Small intestine (tissue), 16 donors: ENCODE measurements at places on chromosomes 3 and 15.

GRCh38 chr3:100159331-100160153, 45.2 kb upstream of the FILIP1L start:
- no peak for DNase-seq

GRCh38 chr15:47861111-47861903, 144.0 kb downstream of the SEMA6D start:
- DNase-seq = no peak

DNA sequence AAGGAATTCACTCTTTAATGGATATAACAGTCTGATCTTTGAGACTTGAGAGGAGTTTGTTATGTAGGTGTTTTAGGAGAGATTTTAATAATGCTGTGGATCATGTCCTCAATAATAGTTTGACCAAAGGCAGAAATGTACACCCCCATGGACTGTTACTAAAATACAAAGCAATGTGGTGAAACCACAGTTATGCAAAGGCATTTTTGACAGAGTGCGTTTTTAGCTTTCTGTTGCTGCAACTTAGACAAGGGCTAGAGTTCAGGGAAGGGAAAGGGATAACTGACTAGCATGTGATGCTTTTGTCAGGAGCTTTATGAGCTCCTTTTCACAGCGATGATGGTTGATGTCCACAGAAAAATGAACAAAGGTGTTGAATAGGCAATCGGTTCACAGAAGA, 3.6 kb upstream of the STARD5 start:
- no peak for DNase-seq

DNA sequence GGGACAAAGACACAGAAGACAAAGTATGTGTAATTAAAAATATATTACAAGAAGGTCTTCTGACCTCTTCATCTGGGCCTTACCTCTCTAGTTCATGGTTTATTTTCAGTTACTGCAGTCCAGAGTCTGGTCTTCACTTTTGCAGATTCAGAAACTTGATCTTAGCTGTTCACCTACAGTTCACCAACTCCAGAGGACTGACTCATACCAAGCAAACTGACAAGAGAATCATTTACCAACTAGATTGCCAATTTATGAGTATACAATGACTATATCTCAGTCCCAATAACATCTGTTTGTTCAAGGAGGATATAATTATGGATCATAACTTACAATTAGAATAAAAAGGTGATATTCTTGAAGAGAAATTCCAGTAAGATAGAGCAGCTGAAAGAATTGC, 9.0 kb downstream of the P2RY1 start:
- DNase-seq = peak; percentile 64

DNA sequence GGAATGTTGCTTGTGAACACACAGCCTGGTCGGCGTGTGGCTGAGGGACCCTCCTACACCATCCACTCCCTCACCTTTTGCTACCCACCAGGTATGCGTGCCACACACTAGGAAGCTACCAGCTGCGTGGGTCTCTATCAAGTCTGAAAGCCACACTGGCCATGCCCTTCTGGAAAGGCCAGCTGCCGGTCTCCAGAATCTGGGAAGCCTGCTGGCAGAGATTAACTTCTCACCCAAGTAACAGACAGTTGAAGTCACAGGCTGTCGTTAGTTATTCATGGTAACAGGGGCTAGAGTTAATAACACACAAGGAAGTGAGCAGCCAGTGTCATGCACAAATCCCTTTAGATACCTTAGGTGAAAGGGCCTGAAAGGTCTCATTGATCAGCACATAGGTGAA, 48.1 kb downstream of the SUSD5 start:
- no peak for DNase-seq

GRCh38 chr3:113441051-113441770, at the start of gene CFAP44:
CFAP44 (minus strand) TSS chr3:113441493; CDS start chr3:113433664, 7,829 bp downstream.
- peak; percentile 95 for DNase-seq

DNA sequence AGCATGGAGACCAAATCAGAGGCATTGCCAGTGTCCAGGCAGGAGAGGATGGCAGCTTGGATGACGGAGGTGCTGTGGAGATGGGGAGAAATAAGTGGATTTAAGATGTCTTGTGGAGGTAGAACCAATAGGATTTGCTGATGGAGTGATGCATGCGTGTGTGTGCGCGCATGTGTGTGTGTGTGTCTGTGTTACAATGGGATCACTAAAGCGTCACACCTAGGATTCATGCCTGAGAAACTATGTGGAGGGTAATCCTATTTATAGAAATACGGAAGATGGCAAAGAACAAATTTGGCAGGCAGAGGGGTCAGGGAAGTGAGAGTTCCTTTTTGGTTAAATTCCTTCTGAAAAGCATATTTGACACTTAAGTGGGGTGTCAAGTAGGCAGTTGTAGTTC, 64.8 kb upstream of the ARL8B start:
- no peak for DNase-seq

- no peak for DNase-seq
Measured at GRCh38 chr15:32041294-32041693, 11.0 kb downstream of the CHRNA7 start.

DNA sequence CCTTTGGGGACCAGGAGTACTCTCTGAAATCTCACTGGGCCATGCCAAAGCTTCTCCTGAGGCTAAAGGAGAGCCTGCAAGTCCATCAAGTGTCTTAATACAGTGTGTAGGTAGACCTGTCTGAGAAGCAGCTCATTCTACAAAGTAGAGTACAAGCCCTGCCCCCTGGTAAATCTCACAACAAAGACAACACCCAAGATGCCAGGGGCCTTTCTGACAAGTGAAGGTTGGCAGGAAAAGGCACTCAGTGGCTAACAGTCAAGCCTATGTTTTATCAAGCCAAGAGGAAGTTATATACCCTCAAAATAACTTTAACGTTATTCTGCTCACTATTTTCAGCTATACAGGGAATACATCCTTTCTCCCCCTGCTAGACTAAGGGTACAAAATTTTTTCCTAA, 58.3 kb downstream of the NMNAT3 start:
- DNase-seq = no peak

DNA sequence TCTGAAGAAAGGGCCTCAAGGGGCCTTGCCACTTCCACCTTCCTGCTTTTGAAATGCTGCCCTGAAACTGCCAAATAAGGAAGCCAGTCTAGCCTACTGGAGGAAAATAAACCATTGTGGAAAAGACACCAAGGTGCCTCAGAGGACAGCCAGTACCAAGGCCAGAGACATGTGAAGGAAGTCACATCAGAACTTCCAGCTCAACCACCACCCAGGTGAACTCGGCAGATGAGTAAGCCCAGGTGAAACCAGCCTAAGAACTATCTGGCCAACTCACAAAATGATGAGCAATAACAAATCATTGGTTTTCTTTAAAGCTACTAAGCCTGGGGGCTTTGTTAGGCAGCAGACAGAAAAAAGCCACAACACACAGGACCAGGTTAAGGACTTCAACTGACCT, 103.0 kb downstream of the MAGI1 start:
- no peak for DNase-seq

GRCh38 chr15:29638781-29639180, 183.5 kb downstream of the TJP1 start:
- no peak for DNase-seq

DNA sequence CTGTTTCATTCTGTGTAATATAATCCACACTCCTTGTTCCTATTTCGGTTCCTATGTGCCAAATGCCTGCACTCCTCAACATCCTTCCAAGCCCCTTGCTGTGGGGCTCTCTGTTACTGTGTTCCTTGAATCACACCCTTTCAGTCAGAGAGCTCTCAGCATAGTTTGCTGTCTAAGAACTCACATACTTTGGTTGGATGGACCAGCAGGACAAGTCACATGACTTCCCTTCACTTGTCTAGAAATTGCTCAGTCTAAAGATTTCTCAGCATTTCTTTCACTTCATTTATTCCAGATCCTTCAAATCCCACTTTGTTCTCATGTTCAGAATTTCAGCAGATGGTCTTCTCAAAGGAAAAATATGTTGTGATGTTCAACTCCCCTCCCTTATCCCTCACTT, 203.5 kb upstream of the PFN2 start:
- no peak for DNase-seq

- no peak for DNase-seq
Measured at GRCh38 chr3:194488055-194488742, 1.4 kb upstream of the ATP13A3 start.

DNA sequence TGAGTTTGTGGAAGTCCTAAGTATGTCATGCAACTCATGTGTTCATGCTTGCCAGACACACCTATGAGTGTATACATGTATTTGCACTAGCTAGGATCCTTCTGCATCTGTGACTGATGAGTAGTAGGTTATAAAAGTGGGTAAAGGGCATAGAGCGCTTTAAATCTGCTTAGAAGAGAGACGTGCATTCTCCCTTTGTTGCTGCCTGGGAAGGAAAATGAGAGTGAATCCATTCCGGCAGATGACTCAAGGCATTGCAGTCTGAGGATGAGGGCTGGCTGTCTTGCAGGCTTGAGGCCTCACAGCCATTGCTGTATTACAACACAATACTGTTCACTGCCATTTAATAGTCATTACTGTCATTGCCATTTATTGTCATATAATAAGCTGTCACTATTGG, 120.8 kb upstream of the UMPS start:
- peak; percentile 79 for DNase-seq

- DNase-seq = no peak
Measured at GRCh38 chr3:153268564-153269279, 106.7 kb downstream of the RAP2B start.

DNA sequence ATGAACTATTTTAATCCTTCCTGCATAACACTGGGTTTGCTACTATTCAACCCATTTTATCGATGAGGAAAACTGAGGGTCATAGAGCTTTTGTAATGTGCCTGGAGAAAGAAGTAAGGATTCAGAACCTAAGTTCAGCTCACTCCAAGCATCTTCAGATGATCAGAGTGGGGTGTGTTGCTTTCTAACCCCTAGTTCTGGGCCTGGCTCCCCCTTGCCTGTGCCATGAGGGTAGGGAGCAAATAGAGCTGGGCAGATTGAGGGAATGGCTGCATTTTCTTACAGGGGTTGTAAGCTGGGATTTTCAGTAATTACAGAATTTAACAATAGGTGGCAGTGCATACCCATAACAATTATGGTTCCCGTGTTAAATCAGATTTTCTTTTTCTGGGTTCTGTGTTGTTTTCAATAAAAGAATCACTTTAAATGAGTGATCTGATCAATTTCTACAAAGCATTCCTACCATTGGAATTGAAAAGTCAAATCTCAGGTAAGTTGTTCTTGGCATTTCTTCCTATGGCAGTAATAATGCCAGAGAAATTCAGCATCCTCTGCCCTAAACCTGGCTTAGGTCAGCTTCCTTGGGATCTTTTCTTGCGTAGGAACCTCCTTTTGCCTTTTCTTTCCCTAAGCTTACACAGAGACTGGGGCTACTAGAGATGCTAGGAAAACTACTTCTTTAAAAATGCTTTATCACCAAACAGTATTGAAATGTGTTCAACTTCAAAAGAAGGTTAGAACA, 103.8 kb upstream of the IL12A start:
- peak; percentile 22 for DNase-seq

GRCh38 chr15:100901702-100902435, 17.3 kb upstream of the LRRK1 start:
- DNase-seq = peak; percentile 5

DNA sequence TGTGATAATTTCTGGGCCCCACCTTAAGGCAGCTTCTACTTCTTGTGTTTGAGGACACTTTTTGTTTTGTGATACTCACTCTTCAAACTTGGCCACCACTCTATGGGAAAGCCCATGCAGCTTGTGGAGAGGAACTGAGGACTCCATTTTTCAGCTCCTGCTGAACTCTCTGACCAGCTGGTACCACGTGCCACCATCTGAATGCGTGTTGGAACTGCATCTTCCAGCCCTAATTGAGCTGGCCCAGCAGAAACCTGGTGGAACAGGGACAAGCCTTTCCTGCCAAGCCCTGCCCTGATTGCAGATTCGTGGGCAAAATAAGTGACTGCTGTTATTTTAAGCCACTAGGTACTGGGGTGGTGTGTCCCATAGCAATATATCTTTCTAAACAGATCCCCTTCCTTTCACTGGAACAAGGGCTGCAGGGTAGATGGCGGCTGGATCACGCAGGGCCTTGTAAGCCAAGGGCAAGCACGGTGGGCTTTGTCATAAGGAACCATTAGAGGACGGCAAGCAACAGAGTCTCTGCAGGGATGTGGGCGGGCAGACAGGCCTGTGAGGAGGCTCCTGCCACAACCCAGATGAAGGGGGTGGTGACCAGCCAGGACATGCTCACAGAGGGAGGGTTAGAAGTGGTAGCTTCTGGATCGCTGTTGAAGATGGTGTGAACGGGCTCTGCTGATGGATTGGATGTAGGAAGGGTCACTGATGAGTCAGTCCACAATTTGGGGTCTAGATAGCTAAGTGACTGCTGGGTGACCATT, 9.5 kb downstream of the H1-8 start:
- DNase-seq = no peak

DNA sequence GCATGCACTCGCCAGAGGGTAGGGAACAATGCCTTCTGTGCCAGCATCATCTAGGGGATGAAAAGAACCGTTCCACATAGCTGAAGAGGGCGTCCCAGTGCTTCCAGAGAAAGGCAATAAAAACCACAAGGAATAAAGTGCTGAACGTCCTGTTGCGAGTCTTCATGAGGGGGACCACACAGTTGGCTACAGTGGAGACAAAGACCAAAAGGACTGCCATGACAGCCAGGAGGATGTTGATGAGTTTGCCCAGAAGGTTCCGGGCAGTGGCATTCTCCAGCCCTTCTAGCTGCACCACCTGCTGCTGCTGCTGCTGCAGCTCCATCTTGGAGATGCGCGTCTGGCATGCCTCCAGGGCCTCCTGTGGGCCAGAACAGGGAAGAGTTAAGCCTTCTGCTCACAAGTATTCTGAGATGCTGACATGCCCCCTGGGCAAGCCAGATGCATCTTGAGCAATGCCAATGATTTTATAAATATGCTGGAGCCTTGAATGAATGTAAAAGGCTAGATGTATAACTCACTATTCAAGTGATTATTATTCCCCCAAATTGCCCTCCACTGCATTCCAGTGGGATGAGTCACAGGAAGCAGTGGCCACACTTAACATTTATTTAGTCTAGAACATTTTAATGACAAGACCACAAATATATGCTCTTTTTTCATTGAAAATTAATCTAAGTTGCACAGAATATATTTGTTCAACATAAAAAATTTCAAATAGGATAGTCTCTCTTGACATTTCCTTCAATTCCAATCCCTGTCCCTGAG, 45.1 kb upstream of the PLXND1 start:
- no peak for DNase-seq

GRCh38 chr3:133927540-133928066, 31.9 kb upstream of the RAB6B start:
- peak; percentile 84 for DNase-seq

DNA sequence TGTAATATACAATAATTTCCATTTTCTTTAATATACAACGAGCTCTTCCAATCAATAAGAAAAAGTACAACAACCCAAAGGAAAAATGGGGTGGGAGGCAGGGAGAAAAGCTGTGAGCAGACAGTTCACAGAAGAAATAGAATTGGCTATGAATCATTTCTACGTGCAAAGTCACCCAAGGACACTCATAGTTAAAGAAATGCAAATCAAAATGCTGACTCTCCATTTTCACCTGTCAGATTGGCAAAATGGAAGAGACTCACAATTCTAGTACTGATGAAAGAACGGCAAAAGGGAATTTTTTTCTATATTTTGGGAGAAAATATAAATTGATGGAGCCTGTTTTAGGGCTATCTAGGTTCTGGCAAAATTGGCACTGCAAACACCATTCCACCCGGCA, 116.3 kb upstream of the MEF2A start:
- no peak for DNase-seq
